ENCODE measurements at places on chromosomes 3 and 15.

- no peak for DNase-seq
Observed at GRCh38 chr15:82551646-82552247, 11.5 kb upstream of the RPS17 start.

DNA sequence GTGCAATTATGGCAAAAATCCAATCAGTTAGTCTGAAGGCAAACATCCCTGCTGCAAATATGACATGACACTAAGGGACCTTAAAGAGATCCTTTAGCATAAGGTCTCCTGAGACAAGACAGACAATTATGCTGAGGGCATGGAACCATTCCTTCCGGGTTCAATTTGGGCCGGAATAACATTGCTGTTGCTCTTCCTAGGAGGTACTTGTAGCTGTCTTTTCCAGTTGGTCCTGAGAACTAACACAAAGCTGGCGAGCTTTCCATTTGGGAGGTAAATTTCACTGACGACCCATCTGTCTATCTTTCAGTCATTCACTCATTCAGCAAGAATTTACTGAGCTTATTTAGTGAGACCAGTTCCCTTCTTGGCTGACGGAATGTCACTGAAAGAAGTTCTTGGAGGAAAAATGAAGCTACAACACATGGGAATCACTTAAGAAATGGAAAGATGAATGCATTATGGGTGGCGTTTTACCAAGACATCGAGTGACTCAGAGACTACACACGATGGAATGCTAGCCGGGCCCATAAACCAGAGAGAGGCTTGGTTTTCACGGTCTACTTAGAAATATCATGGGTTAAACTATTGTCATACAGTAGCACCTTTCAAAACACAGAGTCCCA, 215.5 kb downstream of the PDZRN3 start:
- DNase-seq, result no peak

DNA sequence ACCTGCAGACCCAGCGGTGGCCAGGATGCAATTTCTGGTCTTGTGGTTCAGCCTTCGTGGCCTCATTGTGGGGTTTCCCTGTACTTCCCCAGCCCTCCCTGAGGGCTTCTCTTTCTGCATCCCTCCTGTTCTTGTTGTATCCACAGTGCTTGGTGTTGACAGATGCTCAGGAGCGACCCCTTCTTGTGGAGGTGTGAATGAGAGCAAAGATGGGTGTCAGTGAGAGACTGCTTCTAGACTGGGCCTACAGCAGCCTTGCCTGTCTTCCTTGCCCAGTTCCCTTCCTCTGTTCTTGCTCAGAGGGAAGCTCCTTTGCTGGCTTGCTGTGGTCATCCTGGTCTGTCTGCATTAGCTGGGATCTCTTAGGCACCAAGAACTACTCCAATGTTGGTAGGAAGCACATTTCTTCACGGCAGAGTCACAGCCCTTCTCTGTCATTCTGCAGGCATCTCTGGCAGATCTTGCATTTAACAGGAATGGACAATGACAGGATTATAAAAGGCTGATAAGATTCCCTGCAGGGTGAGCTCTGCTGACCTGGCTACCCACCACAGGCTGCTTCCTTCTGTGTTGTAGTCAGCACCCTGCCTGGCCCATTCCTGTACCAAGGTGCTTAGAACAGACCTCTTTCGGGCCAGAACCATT, 317.8 kb upstream of the C2CD4B start:
- no peak for DNase-seq

DNA sequence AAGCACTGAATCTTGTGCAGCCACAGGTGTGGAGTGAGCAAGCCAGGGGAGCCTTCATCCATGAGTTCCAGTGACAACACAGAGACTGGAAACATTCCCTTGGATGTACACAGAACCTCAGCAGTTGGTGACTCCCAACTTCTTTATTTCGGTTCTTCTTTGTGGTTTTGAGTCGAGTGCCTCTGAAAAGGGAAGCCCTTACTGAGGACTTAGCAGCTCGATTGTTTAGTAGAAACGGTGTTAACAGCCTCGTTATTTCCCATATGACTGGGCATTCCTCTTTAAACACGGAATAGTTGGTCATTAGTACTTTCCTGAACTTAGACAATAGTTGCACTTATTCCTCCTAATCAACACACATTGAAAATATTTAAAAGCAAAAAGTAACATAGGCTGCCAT, 7.7 kb downstream of the SLCO3A1 start:
- DNase-seq, result no peak

GRCh38 chr3:129433565-129433964, 5.1 kb upstream of the EFCAB12 start:
- no peak for DNase-seq

DNA sequence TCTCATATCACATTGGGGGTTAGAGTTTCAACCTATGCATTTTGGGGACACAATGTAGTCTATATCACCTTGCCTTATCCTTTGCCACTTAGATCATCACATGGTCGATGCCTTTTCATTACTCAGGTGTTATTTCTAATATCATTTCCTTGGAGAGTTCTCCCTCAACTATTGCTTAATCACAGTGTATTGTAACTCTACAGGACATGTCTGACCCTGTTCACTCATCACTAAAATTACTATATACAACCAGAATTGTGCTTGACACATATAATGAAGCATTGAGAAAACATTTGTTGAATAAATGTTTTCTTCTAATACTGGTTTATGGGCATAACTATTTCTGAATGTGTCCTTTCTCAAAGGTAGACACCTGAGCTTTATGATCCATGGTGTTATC, 207.4 kb downstream of the EPHA6 start:
- no peak for DNase-seq

DNA sequence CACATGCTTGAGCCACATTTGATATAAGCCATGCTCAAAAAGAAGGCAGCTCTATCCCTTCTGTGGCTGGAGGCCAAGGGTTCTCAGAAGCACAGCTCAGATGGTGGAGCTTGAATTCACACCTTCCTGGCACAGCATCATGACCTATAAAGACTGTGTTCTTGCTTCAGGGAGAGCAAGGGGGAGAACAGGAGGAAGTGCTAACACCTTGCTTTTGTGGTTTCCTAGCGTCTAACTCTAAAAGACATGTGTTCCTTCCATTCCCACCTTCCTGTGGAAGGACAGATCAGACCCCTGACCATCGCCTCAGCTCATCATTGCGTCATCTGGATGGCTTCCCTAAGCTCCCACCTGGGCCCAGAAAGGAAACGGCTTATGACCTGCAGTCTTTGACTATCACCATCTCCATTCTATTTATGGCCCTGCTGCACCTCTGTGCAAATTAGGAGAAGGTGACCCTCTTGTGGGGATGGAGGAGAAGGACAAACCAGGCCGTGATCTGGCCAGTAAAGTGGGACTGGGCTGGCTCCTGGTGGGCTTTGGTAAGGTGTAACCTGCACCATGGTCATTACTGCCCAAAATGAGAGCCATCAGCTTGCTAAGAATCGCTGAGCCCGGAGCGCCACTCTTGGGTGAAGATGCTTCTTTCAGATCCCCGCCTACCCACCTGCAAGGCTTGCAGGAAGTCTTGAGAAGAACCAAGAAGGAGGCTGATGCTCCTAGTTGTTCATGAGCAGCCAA, 128.5 kb downstream of the SERPINI1 start:
- no peak for DNase-seq

DNA sequence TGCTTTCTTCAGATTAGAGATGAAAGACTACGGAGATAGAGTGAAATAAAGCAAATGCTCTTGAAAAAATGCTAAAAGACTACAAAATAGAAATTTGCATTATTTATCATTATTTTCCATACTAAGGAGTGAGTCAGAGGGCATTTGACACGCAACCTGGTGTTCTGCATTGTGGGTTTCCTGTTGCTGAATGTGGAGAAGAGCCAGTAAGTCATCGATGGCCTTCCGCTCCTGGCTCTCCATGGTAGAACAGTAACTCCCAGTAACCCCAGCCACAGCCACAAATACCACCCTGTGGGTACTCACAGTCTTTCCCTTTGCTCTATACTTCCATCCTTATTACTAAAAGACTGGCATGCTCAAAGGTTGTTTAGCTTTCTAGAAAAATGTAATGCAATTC, 61.5 kb downstream of the CGGBP1 start:
- DNase-seq, result peak; percentile 13

DNA sequence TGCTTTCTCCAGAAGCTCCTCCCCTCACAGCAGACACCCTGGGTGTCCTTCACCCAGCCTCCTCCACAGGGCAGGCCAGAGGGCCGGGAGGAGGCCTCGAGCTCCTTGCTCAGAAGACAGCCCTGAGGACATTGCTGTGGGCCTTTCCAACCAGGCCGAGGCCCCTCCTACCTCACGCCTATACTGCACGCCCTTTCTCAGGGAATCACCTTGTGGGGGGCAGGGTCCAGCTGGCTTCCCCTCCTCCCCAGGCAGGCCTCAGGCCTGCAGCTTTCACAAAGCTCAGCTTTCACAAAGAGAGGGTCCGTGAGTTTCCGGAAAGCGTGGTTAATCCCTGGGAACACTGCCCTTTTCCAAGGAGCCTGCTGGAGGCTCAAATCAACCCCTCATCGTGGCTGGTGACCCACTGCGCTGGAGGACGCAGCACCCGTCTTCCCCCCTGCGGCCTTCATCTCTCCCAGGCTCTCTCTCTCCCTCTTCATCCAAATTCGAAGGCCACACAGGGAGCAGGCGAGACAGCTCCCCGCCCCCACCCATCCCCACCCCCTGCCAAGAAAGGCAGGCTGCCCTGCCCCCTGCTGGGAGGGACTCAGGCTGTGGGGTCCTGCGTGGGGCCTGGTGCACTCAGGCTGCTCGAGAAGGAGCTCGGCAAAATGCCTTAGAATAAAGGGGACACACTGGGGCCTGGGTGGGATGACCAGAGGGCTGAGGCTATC, 79.4 kb downstream of the OCA2 start:
- no peak for DNase-seq

DNA sequence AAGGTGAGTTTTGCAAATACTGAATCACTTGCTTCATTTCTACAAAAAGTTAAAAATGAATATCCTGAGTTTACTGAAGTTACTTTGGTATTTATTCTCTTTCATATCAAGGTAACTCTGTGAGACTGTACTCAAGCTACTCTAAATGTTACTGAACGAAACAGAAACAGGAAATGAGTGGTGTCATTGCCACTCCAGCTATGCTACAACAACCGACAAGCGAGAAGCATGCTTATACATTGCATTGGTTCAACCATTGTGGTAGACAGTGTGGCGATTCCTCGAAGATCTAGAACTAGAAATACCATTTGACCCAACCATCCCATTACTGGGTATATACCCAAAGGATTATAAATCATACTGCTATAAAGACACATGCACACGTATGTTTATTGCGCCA, 313.2 kb upstream of the THBS1 start:
- no peak for DNase-seq

GRCh38 chr3:146465693-146466465, 3.5 kb downstream of the PLSCR2 start:
- DNase-seq, result no peak

DNA sequence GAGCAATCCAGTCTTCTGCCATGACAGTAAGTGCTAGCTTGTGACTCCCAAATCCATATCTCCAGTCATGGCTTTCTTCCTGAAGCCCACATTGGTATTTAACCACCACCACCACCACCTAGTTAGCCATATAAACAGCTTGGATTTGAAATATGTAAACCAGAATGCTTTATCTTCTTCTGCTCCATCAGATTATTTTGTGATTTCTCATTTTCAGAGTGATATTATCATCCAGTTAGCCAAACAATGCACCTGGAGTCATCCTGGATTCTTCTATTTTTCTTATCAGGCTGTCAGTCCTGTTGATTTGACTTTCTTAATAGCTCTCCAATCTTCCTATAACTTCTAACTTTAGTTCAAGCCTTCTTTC, 124.3 kb upstream of the PTX3 start:
- no peak for DNase-seq

DNA sequence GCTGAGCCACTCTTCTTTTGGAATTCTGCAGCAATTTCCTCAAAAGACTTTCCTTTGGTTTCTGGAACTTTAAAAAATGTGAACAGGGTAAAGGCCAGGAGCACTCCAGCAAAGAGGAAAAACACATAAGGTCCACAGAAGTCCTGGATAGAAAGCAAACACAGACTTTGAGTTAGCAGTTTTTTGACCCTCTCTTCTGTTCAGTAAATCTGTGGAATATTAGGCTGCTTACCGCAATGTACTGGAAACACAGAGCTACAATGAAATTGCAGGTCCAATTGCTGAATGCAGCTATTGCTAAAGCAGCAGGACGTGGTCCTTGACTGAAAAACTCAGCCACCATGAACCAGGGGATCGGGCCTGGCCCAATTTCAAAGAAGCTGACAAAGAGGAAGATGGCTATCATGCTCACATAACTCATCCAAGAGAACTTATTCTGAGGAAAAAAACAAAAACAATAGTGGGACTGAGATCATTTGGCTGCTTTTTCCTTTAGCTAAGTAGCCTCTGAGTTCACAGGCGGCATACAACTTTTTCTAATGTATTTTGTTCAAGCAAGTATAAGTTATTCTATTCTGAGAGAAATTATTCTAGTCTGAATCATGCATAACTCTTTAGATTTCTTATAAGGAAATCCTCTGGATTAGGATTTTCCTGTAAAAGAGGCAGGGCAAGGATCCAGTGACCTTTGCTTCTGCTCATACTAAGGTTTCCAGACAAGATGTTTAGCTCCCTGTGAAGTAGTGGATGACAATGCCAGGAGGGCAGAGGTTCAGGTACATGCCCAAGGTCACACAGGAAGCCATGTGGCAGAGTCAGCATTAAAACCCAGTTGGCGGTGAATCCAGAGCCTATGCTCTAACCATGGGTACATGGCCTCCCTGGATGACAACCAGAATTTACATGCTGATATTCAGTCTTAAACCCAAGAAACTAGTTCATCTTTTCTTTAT, 28.3 kb downstream of the SLC2A2 start:
- no peak for DNase-seq

DNA sequence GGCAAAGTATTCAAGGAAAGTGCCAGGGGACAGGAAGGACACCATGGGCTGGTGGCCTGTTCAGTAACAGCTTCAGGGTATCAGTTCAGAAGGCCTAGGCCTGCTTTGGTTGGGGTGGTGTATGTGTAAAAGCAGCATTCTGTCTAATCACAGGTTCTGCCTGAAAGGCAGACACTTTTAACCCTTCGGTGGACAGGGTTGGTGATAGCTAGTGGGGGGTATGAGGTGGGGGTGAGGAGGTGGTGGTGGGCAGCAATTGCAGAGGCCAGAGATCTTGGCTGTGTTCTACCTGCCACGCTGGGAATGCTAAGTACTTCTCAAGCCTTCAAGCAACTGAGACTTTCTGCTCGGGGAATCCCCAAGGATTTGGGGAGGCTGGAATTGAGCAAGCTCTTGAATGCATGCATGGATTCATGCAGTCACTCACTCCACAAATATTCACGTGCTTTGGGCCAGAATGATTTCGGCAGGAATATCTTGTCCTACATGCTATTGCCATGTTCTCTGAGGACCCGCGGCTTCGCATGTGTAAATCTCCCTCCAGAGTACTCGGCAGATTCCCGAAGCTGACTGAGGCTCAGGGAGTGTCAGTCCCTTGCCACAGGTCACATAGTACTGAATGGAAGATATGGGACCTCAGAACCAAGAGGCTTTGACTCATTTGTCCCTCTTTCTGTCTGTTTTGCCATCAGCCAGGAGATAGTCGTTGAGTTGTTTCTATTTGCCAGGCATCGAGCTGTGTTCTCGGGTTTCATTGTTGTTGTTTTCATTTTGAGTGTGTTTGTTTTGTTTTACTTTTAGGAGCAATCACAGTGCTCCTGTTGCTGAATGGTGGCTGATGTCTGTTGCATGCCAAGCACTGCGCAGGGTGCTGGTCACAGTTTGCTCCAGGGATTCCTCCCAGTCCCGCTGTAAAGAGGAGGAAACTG, 65.5 kb downstream of the SMAD3 start:
- no peak for DNase-seq

- no peak for DNase-seq
Observed at GRCh38 chr3:7029562-7029961, 168.6 kb downstream of the GRM7 start.

- no peak for DNase-seq
Observed at GRCh38 chr3:81513591-81513990, 247.9 kb downstream of the GBE1 start.

GRCh38 chr3:64380546-64380945, 155.3 kb upstream of the PRICKLE2 start:
- no peak for DNase-seq

Data from stimulated activated CD4-positive, alpha-beta T cell treated with anti-CD3 and anti-CD28 coated beads, Interleukin-1b, Interleukin-23, amount 100 ng/mL, for 24 hours (primary cell).